Kidney epithelial cell (primary cell): ENCODE measurements at places on chromosomes 2 and 18.

- no peak for DNase-seq
These were observed 393.1 kb upstream of the LYPD1 start for GRCh38 chr2:133062931-133063665.

GRCh38 chr2:167501618-167502017, 613.3 kb downstream of the XIRP2 start:
- no peak for DNase-seq

GRCh38 chr2:169002161-169002738, 28.9 kb downstream of the ABCB11 start:
- no peak for DNase-seq

- no peak for DNase-seq
These were observed 1367.2 kb upstream of the CELF4 start for GRCh38 chr18:38932752-38933151.

- DNase-seq = no peak
These were observed 71.9 kb downstream of the TEX51 start for GRCh38 chr2:126970583-126970982.

DNA sequence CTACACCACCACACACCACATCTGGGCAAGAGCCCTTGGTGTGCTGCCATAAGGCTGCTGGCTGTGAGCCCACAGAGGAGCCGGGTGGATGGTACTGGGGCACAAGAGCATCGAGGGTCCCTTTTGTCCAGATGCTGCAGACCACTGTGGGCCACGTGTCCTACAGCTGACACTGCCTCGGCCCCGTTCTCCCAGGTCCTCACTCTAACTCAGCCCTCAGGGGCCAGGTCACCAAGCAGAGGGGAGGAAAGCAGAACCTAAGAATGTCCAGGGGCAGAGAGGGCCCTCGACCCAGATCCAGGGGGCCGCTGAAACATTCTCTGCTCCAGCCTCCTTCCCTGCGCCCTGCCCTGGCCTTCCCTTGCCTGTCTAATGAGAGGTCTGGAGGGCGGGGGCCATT, 91.7 kb upstream of the ASB18 start:
- no peak for DNase-seq

- no peak for DNase-seq
These were observed 177.8 kb upstream of the SCN7A start for GRCh38 chr2:166671801-166672200.

DNA sequence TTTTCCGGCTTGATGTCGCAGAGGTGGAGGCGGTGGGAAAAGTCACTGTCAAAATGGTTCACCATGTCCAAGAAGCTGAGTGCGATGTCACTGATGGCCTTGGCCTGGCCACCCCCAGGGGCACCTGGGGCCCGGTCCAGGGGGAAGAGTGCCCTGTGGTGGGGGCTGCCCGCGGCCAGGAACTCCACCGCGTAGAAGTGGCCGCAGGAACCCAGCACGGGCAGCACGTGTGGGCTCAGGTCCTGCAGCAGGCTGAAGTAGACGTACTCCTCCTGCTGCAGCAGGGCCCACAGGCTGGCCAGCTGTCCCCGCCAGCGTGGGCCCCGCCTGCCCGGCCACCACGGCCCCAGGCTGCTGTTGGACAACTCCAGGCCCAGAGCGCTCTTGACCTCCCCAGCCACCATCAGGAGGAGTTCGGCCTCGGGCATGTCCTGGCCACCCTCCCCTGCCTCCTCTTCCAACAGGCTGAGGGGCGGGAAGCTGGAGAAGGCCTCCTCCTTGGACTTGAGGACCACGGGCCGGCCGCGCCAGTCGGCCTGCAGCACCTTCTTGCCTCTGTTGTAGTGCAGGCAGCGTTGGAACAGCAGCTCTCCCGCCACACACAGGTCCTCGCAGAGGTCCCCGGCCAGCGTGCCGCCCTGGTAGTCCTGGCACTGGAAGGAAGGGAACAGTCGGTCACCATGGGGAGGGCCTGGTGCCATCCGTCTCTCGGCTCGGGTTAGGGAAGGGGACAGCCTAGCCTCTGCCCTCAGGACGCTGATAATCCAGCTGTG, 10.3 kb downstream of the DIPK1C start:
- no peak for DNase-seq

- peak; percentile 35 for DNase-seq
These were observed at the start of gene FKBP7 for GRCh38 chr2:178478439-178479274. FKBP7 (minus strand) TSS chr2:178478600; CDS start chr2:178478499, 101 bp downstream.

DNA sequence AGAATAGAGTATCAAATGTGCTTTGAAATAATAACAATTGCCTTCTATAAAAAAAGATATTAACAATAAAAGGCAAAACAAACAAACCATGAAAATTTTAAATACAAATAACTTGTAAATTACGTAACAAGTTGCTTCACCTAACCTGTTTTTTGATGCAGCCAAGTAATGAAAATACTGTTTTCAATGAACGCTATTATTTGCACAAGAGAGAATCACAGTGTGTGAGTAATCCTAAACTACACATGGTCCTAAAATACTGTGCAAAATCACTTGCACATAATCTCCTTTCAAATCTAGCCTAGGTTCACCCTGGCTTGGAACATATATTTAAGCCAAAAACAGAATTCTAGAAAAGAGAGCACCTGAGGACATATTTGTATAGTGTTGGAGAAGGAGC, 98.9 kb downstream of the CCDC148 start:
- DNase-seq = no peak

DNA sequence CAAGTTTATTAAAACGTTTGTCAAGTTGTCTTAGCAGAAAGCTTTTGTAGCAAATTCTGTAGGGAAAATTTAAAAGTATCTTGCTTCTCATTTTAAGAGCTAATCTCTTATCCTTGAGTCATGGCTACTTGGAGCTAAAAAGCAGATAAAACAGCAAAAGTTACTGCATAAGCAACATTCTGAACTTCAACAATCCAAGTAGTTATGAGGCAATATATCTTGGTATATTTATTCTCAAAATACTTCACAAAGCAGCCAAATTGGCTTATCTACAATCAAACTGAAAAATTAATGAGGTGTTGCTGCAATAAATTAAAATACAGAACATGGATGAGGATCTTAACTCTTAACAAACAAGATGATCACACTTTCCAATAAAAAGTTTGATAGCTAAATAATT, 306.5 kb downstream of the PIEZO2 start:
- DNase-seq = no peak
